Activated CD8-positive, alpha-beta memory T cell treated with anti-CD3 and anti-CD28 coated beads for 24 hours (primary cell): ENCODE measurements at places on chromosomes 2 and 18.

GRCh38 chr2:1848599-1848995 lies 104.3 kb upstream of the PXDN start:
- DNase-seq: no peak

GRCh38 chr2:55907686-55908085 lies 15.9 kb downstream of the EFEMP1 start:
- no peak for DNase-seq

- DNase-seq: no peak
Observed at GRCh38 chr18:44842588-44843412, 162.1 kb downstream of the SETBP1 start.

DNA sequence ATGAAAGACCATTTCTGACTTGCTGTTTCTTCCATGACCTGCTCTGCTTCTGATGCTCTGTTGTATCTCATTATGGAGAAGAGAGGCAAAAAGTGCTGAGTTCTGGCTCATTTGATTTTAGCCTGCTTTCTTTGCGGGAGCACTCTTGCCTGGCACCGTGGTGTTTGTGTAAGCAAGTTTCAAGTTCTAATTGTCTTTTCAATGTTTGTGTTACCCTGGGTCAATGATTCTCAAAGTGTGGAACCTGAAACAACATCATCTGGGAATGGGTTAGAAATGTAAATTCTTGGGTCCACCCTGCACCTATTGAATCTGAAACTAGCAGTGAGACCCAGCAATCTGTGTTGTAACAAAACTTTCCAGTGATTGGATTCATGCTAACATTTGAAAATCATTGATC lies 85.5 kb upstream of the STON1 start:
- no peak for DNase-seq

DNA sequence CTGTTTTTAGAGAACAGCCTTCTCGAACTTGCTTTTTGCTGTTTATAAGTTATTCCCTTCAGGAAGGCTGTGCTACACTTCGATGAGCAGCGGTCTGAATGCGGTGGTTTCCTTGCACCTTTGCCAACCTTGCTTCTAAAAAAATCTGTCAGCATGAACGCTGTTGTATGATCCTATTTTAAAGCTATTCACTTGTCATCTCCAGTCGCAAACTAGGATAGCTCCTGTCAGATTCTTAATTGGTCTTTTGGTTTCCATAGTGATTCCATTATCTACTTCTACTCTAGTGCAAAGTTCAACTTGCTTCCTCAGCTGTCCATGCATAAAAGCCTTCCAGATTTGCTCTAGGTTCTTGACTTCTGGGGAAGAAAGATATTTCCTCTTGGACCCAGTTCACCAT lies 76.3 kb upstream of the GALNT3 start:
- DNase-seq: no peak

GRCh38 chr2:223283329-223283728 lies 231.3 kb downstream of the KCNE4 start:
- no peak for DNase-seq

DNA sequence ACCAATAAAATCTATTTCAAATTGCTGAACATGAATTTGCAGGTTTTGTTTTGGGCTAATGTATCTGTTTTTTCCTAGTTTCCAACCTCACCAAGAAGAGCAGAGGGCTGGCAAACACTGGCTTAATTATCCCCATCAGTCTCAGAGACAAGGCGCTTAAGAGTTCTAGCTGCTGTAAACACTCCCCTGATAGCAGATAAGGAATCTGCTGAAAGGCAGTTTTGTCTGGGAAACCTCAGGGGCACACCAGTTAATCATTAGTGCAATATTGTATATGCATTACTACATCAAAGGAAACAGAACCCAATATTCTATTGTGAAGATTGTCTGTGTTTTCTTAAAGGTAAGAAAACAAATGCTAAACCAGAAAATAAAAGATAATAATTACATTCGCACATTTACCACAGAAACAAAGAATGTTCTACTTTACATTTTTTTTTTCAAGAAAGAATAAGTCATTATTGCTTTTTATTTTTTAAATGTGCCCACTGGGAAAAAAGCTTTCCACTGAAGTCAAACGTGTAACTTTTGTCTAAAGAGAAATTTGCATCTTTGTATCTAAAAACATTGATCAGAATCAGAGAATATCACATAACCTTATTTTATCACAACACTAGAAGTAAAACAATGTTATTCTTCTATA lies 179.1 kb downstream of the ERBB4 start:
- no peak for DNase-seq

DNA sequence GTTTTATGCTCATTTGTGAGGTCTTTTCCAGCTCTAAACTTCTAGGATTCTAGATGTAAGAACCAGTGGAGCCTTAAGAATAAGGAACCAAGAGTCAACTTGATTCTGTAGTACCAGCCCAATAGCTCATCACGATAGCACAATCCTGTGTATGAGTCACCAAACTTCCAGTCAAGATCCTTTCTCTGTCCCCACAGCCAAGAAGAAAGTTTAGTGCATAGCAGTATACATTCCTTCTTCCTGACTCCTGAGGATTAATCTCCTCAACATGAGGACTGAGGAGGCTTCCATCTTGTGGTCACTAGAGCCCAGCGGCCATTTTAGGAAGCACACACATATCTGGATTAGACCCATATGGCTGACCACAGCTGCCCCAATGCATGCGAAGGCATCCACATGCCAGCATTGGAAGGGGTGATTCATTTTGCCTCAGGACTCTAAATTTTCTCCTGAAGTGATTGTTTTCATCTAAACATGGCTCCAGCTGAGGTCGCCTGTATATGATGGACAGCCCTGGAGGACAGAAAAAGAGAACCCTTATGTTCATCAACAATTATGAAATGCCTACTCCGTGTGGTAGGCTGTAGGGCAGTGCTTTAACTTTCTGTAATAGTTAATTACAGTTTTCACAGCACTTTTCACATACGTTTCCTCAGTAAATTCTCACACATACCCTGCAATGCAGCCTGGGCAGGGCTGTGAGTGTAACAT lies 53.5 kb downstream of the RASGRP3 start:
- no peak for DNase-seq

DNA sequence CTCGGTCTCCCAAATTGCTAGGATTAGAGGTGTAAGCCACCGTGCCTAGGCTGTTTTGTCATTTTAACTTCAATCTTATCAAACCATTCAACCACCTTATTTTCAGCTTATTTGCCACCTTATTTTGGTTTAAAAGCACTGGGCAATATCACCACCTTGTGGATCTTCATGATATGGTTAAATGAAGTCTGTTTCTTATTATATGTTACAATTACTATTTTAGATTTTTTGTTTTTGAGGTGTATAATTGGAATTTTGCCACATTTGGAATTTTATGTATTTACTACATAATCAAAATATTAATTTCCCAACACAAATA lies 43.8 kb upstream of the SCN9A start:
- no peak for DNase-seq

DNA sequence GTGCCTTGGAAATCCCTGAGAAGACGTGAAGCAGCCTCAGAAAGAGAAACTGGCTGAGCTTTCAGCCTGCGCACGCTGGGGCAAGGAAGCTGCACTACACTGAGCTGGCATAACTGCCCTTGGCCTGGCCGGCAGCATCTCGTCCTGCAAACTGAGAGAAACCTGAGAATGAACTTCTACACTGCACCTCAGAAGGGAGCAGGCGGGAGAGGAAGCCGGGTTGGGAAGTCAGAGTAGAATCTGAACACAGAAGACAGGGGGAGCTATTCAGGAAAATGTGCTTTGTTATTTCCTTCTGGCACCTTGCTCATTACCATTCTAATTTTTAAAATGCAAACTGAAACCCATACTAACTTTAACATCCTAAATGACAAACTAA lies 70.9 kb downstream of the ZEB2 start:
- no peak for DNase-seq

- no peak for DNase-seq
Observed at GRCh38 chr2:156327835-156328695, 4.5 kb downstream of the NR4A2 start.

- DNase-seq: no peak
Observed at GRCh38 chr18:33560686-33561370, 17.2 kb upstream of the ASXL3 start.

- DNase-seq: no peak
Observed at GRCh38 chr2:113113807-113114206, 13.6 kb upstream of the IL1RN start.

DNA sequence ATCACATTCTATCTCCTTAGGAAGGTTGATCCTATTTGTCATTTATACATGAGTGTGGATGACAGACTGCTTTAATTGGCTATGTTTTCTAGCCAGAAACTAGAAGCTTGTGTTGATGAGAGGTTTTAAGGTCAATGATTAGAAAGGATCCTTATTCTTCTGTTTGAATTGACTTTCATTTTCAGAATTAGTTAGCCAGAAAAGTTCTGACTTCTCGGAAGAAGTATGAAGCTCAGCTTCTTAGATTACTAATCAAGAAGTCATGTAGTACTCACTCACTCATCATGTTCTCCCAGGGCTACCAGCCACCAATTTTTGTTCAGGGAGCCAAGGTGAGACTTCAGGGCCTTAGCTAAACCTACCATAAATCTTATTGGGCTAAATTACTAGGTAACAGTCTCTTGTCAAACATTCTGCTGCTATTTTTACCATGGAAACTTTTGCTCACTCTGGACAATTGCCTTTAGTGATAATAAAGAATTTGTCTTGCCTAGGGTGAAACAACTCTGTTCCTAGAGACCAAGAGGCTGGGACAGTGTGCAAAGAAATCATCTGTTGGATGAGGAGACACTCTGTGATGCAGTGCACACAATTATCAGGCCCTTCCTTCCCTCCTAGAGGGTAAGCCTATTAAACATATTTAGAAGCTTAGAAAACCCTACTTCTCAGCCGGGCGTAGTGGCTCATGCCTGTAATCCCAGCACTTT lies 111.6 kb upstream of the DNMT3A start:
- no peak for DNase-seq
